ENCODE measurements at places on chromosomes 12 and 14.

- DNase-seq: peak; percentile 44
Observed at GRCh38 chr12:12349711-12350665, at the start of gene MANSC1. MANSC1 (minus strand) TSS chr12:12350242; CDS start chr12:12343314, 6,928 bp downstream.

- DNase-seq: no peak
Observed at GRCh38 chr12:12735301-12735700, 18.1 kb downstream of the CDKN1B start.

DNA sequence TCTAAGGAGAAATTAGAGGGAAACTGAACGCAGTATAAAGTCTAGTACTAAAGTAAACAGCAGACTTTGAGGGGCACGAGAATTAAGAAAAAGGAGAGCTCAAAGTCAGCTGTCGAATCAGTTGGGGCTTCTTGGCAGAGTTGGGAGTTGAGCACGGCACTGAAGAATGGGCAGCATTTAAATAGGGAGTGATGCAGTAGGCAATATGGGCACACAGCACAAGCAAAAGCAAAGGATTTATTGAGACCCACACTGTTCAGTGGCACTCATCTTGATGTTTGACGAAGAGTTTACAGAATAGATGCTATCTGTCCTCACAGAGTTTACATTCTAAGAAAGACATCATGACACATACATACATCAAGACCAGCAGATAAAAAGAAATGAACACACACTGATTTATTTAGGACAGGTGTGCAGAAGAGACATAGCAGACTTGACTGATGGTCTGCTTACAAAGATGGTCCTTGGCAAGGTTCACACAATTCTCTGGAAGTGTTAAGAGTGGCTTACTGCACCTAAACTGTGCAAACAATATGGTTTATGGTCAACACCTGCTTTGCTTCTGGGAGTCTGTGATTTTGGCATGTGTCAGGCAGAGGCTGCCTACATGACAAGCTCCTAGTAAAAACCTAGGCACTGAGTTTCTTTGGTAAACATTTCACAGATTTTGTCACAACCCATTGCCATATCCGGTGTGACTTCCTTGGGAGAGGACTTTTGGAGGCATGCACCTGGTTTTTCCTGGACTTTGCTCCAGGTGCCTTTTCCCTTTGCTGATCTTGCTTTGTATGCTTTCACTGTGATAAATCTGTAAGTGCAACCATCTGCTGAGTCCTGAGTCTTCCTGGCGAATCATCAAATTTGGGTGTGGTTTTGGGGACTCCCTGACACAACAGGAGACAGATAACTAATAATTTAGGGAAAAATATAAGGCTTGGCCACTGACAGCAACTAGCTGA, 26.3 kb downstream of the ALKBH1 start:
- DNase-seq: no peak

DNA sequence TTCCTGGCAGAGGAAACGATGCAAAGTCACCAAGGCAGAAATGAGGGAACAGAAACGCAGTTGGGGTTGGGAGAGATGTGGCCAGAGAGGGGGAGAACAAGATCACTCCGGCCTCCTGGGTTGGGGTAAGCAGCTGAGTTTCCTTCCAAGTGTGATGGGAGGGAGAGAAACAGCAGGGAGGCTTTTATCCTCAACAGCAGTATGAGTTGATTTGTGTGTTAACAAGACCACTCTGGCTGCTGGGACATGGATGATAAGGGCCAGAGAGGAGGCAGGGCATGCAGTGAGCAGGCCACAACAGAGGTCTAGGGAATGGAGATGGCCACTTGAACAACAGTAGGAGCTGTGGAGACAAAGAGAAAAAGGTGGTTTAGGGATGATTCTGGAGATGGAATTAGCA, 66.8 kb downstream of the GLRX5 start:
- no peak for DNase-seq

DNA sequence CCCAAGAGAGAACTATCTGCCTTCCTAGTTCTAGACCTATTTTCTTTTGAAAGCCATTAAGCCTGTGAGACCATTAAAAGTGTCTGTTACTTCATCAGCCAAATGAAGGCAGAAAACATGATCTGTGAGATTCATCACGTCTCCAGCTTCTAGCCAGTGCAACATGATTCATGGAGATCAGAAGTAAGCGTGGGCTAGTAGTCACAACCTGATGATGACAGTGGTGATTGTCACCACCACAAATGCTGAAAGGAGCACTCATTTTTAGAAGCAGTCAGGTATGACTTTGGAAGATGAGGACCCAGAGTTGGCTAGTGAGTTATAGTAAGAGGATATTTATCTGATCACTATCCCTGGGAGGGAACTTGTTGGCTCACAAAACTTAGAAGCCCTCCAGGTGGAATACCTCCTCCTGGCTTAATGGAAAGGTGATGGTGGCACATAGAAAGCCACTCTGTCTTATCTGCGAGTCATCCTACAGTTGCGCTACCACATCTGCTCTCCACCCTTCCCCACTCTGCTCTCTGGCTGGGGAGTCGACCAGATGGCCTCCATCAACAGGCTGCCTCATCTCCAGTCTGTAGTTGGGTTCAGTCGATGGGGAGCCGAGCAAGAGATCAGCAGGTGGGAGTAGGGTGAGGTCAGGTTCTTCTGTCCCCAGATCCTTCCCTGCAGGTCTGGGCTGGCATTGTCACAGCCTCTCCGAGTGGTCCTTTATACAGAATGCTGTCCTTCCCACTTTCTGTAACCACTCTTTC, 317.6 kb upstream of the FKBP4 start:
- no peak for DNase-seq

- no peak for DNase-seq
Observed at GRCh38 chr12:13784504-13784903, 196.9 kb downstream of the GRIN2B start.

DNA sequence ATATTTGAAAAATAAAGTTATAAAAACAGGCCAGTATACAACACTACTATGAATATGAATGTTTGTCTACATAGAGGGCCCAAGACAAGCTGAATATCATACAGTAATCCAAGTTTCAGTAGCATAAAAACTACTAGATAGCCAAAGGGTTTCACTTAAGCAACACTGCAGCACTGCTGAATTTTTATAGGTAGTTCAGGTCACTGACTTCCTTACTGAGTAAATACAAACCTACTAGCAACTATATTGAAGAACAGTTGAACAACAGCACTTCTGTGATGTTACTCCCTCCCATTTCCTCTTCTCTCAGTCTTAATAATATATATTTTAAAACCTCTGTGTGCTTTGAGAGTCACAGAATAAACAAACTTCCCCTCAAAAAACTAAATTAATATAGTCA, 42.7 kb downstream of the GTF2A1 start:
- no peak for DNase-seq

DNA sequence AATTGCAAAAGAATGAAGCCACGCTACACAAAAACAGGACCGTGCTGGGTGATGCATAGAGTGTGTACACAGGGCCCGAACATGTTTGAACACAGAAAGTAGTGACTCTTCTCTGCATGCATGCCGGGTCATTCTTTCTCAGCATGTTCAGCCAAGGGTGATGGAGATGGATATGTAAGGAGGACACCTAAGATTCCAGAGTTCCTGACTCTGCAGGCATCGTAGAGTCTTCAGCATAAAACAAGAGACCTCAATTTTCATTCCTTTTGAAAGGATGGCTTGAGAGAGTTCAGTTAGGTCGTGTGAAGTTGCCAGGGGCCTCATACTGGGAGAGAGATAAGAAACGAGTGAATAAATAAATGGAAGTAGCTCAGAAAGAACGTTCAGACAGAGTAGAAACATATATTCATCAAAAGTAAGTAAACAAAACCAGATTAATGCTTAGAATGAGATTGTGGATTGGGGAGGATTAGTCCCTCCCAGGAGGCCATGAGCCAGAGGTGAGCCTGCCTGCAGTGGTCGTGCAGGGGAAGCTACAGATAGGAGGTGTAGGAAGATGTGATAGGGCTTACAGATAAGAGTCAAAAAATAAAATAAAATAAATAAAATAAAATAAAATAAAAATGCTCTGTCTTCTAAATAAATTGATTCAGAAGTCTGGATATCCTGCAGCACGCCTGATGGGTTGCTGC, 27.6 kb upstream of the SEL1L start:
- DNase-seq: no peak
